Ascending aorta (tissue), 2 donors: ENCODE measurements at places on chromosomes 4 and X.

DNA sequence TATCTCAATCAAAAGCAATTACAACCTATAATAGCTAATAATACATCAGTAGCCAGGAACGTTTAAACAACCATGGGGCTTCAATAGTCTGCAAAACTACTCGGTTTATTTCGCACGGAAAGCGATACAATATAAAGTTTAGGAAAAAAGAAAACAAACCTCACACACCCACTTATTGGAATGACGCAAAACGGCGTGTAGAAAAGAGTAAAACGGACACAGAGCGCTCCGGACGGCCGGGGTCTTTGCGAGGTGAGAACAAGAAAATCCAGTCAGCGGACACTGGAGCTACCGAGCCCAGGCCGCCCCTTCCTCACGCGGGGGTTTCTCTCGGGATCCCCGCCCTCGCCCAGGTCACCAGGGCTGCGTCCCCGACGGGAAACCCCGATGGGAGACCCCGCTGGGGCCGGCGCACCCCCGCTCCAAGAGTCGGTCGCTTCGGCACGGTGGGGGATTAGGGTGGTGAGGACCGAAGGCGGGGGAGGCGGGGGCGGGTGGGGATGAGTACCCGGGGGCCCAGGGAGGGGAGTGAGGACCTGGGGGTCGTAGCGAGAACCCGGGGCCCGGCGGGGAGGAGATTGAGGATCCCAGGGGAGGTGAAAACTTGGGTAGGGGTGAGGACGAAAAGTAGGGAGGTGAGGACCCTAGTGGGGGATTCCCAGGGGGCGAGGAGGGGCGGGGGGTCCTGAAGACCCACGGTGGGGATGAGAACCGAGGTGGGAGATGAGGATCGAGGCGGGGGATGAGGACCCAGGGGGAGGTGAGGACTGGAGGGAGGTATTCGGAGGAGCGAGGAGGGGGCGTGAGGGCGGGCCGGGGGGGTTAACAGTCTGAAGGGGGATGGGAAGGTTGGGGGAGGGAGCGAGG is 737 bp downstream of the NELFA start:
- DNase-seq, result no peak

DNA sequence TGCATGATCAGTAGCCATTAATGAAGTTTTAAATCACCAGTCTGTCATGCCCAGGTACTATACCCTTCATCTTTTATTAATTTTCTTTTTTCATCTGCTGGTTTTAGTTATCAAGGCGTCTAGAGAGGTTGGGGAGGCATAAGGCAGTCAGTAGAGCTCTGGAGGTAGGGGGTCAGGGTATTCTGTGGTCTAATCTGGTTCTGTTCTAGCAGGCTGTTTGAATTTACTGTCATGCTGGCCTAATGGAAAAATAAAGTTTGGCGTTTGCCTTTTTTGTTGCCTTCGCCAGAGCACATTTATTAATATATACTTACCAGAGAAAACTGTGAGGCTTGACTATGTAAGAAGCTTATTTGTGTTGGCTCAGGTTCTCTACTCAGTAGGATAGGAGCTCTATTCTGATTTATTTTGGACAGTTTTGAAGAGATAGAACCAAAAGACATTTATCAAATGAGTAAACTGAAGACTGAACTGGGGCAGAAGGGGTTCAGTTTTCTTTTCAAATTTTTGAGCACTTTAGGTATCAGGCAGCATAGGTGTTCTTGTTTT is 46.9 kb downstream of the TMEM131L start:
- DNase-seq, result no peak

DNA sequence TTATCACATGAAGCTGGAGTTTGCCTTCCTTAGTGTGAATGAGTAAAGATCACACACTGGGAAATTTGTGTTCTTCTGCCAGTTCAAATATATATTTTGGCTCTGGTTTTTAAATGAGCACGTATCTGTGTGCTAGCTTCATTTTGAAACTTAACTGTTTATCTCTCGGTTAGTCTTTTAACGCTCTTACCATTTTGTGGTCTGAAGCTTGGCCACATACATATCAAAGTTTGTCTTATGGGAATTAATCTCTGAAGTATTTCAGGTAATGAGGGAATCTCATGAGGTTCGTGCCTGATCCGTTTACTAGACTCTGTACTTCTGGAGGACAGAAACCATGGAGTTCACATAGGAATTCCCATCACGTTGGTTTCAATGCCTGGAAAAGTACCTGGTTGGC is 13.8 kb downstream of the ATP10D start:
- no peak for DNase-seq

GRCh38 chr4:129344058-129344457 is 248.1 kb downstream of the C4orf33 start:
- no peak for DNase-seq

- DNase-seq, result no peak
Observed at GRCh38 chr4:141339391-141339790, 118.7 kb downstream of the ZNF330 start.
